ENCODE measurements at places on chromosomes 2 and 18. TPM values are rescaled to one million over a fixed set of nuclear protein-coding genes. Genes with fewer than 3 reads are reported as not detected.

KLHL30 gene
- not detected for total RNA-seq

TMEM198 gene
- 2.4 TPM for total RNA-seq

SCN7A gene
- not detected for total RNA-seq

FN1 gene
- 0.59 TPM for total RNA-seq

C2orf76 gene
- 8.9 TPM for total RNA-seq

PJVK gene
- total RNA-seq, result 1.9 TPM

NYAP2 gene
- not detected for total RNA-seq

ID2 gene
- 213 TPM for total RNA-seq

METTL4 gene
- total RNA-seq, result 12.8 TPM

AQP4 gene
- total RNA-seq, result not detected

PLA2R1 gene
- 0.02 TPM for total RNA-seq

BCL2 gene
- total RNA-seq, result 88.9 TPM

CD8B gene
- 2.3 TPM for total RNA-seq

GRCh38 chr2:17495590-17495989 lies 22.6 kb downstream of the RAD51AP2 start:
- DNase-seq, result no peak

DNA sequence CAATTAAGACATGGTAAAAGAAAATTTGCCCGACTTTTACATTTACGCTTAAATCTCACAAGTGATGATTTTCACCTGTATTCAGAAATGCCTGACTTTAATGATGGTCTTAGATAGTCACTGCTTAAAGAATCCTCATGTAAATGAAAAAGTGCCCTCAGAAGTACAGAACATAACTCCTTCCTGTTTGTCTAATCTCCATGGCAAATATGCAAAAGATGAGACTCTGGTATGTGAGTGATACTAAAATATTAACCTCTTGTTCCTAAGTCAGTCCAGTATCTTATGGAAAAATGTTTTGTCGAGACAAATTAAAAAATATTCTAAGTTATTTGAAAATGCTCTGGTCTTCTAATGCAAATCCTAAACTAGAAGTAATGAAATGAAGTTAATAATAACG lies 29.2 kb downstream of the KCTD1 start:
- no peak for DNase-seq

GRCh38 chr18:41594582-41594981 lies 360.5 kb upstream of the PIK3C3 start:
- no peak for DNase-seq

DNA sequence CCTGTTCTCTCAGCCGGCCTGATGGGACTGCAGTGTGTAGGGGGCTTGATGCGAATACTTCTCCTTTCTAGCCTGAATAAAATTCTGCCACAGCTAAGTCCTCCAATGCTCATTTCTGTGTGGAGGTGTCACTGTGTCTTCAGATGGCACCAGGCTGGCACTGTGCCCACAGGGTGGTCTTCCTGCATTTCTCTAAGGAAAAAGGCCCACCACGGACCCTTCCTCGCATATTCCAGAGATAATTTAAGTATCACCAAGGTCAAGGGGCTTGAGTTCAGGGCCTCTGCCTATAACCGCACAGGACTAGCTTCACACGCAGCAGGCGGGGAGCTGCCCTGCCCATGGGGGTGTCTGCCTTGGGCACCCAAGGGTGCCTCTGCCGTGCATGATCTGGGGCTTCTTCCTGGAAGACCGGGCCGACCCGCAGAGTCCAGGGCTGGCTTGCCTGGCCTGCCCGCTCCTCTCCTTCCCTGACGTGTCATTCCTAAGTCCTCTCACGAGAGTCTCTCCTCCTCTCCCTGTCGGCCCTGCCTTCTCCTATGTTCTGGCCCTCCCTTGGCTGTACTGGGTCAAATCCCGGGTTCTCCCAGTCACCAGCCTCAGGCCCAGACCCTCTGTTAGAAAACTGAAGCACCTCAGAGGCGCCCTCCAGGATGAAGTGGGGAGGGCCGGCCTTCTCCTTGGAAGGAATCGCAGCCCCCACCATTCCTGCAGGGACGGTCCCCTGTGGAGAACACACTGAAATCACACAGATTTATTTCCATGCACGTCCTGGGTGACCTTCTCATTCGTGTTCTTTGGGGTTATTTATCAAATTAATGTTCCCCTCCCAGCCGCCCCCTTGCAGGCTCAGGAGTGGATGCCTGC lies 48.9 kb upstream of the PXDN start:
- no peak for DNase-seq

GRCh38 chr18:7152440-7152839 lies 34.8 kb upstream of the LAMA1 start:
- DNase-seq, result no peak

GRCh38 chr2:180202467-180202951 lies 195.4 kb upstream of the CWC22 start:
- DNase-seq, result no peak

DNA sequence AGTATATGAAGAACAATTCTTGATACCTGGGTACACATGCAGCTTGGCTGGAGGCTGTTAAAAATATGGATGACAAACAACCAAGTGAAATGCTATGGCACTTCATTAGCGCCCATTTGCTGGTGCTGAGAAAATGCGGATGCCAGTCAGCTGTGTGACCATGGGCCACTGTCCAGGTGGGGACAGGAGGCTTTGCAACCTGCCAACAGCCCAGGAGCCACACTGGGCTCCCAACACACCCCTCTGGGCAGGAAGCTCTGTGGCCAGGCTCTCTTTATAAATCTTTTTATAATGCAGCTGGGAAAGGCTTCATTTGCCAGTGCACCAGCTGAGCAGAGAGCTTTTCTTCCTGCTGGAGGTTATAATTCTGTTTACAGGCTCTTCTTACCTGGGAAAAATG lies 19.9 kb downstream of the RNF144A start:
- DNase-seq, result no peak

- DNase-seq, result no peak
Observed at GRCh38 chr18:48228841-48229240, 180.3 kb downstream of the ZBTB7C start.

DNA sequence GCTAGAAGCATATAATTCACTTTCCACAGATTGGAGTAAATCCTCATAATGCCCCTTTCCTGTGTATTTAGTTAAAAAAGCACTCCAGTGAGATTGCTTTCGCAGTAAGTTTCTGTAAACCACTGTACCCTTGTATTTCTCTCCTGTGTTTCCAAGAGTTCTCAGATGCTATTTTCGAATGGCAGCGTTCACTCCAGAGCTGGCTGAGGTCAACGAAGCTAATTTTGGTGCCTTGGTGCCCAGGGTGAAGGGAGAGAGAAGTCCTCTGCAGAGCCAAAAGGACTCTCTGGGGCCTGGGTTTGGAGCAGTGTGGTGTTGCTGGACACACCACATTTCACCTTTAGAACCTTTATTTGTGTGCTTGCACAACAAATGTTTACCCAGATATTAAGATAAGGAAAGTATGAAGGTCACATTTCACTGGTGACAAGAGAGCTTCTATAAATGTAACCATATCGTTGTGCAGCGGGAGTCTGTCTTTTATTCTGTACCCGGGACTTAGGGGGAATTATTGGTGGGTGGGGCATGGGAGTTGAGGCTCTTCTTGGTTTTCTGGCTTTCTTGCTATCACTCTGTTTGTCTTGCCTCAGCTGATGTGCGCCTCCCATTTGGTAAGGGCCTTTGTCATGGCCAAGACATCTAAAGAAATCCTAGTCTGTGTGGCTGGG lies 9.9 kb downstream of the EPAS1 start:
- DNase-seq, result no peak

DNA sequence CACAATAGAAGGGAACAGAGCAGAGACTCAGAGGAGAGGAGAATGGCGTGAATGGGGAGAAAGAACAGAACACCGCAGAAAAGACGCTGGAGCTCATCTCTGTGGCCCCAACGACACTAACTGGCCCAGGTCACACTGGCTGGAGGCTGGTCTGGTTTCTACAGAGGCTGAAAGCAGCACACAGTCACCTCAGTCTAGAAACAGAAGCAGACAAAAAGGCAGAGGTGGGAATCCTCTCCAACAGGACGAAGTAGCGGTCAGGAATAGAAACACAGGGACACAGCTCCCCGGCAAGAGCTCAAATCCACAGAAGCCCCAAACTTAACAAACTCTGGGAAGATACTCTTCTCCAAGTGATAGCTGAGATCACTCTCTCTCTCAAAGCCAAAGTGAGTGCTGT lies 9.2 kb downstream of the SLC66A2 start:
- no peak for DNase-seq

DNA sequence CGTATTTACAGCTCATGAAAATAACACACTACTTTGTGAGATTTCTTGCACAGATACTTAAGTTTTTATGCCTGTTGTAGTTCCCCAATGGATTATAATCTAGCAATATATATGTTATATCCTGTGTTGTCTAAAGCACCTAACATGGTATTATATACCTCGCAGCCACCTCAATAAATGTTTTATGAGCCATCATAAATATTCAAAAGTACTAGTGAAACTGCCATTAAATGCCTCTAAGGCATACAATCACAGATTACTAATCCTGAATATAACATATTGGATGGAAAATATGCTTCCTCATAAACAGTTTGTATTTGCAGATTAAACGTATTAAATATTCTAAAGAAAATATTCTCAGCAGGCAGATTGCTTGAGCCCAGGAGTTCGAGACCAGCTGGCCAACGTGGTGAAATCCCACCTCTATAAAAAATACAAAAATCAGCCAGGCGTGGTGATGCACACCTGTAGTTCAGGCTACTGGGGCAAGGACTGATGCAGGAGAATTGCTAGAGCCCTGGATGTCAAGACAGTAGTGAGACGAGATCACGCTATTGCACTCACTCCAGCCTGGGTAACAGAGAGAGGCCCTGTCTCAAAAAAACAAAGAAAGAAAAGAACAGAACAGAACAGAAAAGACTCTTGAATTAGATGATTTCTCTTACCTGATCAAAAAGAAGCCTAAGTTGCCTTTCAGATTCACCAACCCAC lies 64.1 kb downstream of the ATAD2B start:
- DNase-seq, result no peak

GRCh38 chr2:132651115-132652045 lies 18.6 kb downstream of the LYPD1 start:
- DNase-seq, result no peak

GRCh38 chr2:42239811-42240210 lies 70.7 kb downstream of the EML4 start:
- no peak for DNase-seq

- DNase-seq, result peak; percentile 58
Observed at GRCh38 chr2:238061315-238062202, 758 bp downstream of the SCLY start.

GRCh38 chr2:134919341-134920210 lies 954 bp downstream of the CCNT2 start:
- peak; percentile 76 for DNase-seq

DNA sequence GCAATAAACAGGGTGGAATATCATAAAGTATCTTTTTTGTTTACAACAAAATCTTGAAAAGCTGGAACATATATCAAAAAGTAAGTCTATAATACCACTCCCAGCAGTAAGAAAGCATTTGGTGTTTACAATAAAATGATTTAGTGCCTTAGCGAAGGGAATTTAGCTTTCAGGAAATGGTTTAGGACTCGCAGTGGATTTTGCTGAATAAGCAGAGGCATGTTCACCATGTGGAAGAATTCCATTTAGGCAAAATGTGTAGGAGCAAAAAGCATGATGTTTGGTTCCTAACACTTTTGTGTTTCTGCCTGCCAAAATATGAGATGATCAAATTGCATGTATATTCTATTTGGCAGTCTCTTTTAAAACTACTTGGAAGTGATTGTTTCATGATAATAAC lies 163.6 kb downstream of the AGPS start:
- no peak for DNase-seq

DNA sequence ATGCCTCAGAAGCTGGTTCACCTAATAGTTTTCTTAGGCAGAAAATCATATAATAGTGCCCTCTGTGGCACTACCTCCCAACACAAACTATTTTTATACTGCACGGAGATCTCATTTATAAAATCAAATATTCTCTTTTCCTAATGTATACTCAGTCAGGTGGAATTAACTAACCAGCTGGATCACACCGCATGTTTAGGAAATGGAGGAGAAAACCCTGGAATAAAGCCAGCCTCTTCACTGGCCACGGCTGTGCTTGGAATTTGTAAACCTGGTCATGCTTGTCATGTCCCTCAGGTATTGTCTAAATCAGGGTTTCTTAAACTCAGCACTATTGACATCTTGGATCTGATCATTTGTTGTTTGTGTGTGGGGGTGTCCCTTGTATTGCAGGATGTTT lies 85.6 kb downstream of the DOCK10 start:
- no peak for DNase-seq

- DNase-seq, result no peak
Observed at GRCh38 chr2:179266271-179266670, 1.6 kb upstream of the SESTD1 start.

DNA sequence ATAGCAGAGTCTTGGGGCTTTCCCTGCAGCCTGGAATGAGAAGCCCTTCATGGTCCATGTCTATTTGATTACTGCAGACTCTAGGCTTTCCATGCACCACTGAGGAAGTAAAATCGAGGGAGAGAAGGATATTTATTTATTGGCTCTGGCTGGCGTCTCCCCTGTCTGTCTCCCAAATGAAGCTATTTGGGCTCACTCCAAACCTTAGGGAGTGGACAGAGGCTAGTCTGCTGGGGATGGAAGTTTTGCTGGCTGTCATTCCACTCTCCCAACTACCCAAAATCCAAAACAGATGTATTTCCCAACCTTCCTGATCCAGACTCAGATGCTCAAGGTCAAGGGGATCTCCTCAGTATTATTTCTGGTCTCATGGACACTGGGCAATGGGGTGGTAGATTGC lies 33.7 kb downstream of the TMEM17 start:
- no peak for DNase-seq

GRCh38 chr2:80943487-80943886 lies 638.9 kb upstream of the LRRTM1 start:
- no peak for DNase-seq
